ENCODE measurements at places on chromosomes 6 and 20. TPM values are rescaled to one million over a fixed set of nuclear protein-coding genes. Genes with fewer than 3 reads are reported as not detected.

The VIP gene
- 0.79 TPM for total RNA-seq

DNA sequence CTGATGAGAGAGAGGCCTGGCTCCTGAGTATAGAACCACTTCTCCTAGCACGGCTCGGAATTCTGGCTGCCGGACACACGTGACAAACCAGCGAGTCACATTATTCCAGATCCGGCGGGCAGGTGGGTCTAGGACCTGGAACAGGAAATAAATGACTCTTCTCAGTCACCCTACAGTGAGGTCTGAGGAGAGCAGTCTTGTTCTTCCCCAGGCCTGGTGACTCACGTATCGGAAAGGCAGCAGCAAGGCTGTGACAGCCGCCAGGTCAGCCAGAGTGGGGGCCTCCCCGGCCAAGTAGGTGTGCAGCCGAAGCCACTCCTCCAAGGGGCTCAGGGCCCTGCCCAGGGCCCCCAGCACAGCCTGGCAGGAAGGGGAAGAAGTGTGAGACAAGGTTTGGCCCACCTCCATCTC, 2.8 kb downstream of the VARS1 start:
- no peak for DNase-seq

GRCh38 chr6:10478187-10479040, 42.7 kb upstream of the GCNT2 start:
- DNase-seq = no peak

DNA sequence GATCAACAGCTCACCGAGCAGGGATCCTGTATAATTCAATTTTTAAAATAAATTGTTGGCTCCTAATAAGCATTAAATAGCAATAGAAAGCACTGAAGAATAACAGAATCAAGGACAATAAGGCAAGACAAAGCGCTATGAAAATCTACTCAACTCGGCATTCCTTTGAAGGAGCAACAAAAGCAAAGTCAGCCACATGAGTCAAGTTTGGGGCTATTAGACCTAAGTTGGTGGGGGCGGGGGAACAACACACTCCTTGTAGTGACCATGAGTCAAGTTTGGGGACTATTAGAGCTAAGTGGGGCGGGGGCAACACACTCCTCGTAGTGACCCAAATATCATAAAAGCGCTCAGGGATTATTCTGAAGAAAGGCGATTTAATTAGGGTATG, 120.0 kb downstream of the FOXC1 start:
- DNase-seq = no peak

GRCh38 chr20:3821996-3822395, 1.6 kb downstream of the AP5S1 start:
- no peak for DNase-seq

- peak; percentile 81 for DNase-seq
Measured at GRCh38 chr20:53750827-53751619, 157.4 kb upstream of the ZNF217 start.

- DNase-seq = no peak
Measured at GRCh38 chr6:13635948-13636658, 21.0 kb downstream of the NOL7 start.

The SLPI gene
- 52.0 TPM for total RNA-seq

DNA sequence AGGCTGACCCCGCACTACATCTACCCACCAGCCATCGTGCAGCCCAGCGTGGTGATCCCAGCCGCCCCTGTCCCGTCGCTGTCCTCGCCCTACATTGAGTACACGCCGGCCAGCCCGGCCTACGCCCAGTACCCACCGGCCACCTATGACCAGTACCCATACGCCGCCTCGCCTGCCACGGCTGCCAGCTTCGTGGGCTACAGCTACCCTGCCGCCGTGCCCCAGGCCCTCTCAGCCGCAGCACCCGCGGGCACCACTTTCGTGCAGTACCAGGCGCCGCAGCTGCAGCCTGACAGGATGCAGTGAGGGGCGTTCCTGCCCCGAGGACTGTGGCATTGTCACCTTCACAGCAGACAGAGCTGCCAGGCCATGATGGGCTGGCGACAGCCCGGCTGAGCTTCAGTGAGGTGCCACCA, 16.4 kb downstream of the RBM38 start:
- no peak for DNase-seq

DNA sequence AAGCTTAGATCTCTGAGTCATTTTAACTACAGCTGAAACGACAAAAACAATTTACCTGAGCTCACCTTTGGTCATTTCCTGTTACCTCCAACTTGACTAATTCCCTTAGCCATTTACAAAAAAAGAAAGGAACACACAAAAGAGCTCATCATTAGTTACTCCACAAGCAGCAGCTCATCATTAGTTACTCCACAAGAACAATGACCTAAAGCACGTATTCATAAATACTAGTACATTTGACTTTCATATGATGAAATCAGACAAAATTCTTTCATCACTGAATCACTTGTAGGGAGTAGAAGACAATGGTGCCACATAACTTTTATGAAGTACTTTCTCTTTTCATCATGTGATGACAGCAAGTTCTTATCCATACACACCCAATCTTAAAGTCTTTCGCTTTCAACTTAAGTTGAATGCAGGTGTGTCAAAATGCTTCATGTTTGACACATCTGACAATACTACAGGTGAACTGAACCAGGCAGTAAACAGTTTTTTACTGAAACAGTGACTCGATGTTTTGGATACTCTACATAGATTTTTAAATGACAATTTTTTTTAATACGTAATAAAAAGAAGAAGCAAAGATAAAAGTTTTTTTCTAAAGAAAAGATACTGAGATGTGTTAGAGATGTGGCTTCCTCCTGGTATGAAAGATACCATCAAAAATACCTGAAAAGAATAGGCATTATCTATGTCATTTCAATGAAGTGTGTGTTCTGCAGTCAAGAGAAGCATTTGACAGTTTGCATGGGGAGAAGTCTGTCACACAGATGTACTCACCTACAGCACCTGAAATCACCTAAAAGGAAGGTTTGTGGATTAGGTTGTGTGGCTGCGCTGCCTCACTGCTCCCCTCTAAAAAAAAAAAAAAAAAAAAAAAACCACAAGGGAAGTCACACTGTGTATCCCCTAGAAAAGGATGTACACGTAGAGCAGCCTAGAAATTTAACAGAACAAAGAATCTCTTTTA, 109.1 kb downstream of the PRDM1 start:
- DNase-seq = no peak

DNA sequence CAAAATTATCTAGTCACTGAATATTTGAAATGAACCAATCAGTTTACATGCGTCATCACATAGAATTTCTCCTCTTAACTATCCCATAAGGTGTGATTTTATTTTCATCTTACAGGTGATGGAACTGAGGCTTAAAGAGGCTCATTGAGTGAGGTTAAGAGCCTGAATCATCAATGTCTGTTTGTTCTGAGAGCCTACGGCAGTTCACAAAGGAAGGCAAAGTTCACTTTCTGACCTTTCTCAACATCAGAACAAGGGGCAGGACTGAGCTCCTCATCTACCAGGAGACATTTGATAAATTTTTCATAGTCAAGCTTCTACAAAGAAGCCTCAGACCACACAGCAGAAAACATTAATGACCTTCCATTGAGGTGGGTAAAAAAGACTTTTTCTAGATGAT, 54.9 kb upstream of the OLIG3 start:
- DNase-seq = no peak

DNA sequence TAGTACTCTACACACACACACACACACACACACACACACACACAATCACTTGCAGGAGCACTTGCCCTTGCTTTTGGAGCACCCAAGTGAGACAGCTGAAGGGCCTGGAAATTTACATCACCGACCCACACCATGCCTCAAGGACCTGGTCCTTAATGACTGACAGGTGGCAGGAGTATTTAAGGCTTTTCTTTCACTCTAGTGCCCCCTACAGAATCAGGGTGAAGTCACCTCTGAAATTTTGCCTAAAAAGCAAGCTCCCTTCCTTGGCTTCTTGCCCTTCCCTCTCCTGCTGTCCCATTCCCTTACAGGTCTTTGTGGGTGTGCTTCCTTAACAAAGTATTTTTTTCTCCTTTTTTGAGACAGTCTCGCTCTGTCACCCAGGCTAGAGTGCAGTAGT, 353.5 kb upstream of the IRAK1BP1 start:
- no peak for DNase-seq

DNA sequence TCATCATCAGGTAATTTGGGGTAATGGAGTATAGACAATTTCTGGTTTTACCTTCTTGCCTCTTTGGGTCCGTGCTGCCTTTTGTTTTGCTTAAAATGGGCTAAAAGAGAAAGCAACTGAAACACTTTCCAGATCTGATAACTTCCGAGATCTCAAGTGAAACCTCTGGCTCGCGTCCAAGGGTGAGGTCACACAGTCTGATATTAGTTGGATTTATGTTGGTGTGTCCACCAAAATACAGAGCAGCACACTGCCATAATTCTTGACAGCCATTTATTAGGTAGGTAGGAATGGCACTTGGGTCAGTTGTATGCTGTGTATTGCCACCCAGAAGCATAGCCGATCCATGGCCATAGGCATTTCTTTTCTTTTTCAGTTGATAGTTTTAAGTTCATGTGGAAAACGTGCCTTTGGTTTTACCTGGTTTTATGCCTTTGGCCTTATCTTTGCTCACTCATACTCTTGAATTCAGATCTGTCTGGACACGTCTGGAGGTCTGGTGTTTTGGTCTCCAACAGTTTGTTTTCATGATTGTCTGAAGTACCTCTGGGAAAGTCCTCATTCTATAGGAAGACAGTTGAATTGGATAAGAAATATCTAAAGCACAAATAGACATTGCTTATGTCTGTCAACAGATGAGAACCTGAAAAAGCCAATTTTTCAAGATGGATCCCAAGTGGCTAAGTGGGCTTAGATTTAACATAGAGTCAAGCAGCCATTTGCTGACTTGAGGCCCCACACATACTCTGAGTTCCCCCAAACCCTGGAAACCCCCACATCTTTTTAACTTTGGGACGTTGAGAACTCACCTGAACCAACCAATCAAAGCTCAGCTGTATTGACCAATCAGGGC, 320.8 kb downstream of the SOX4 start:
- DNase-seq = no peak

- DNase-seq = no peak
Measured at GRCh38 chr6:28794175-28795002, 129.4 kb downstream of the TRIM27 start.

The TUBB gene
- total RNA-seq = 296 TPM

GRCh38 chr20:4493386-4493785, 228.3 kb upstream of the PRND start:
- no peak for DNase-seq

DNA sequence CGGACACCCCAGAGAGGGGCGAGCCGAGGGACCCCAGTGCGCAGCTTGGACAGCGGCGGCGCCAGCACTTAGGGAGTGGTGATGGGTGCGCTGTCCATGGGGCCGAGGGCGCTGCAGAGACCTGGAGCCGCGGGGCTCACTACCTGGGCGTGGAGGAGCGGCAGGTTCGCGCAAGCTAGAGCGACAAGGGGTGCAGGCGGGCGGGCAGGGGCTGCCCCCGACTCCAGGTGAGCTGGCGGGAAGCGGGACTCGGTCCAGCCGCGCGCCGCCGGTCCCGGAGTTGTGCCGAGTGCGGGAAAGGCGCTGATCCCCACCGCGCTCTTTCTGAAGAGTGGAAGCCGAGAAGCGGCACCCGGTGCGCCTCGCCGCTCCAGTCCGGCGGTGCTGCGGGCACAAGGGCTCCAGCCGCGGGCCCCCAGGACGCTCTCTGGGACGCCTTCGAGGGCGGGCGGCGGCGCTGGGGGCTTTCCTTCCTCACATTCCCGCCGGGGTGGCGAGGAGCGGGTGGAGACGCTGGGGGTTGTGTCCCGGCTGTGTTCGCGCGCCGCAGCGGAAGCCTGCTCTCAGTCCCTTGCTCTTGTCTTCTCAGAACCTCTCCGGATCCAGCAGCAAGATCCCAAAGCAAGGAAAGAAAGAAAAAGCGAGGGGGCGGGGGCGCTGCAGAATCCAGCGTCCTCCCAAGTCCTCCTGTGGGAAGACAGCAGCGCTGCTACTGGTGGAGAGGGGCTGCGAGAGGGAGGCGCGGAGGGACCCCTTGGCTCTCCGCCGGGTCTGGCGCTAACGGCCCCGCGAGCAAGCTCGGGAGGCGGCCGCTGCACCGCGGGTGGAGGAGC, at the start of gene B3GAT2:
B3GAT2 (minus strand) TSS at position 610 of the 833 bp plus-strand sequence. CDS start 631 bp downstream, outside the sequence.
- DNase-seq = no peak

DNA sequence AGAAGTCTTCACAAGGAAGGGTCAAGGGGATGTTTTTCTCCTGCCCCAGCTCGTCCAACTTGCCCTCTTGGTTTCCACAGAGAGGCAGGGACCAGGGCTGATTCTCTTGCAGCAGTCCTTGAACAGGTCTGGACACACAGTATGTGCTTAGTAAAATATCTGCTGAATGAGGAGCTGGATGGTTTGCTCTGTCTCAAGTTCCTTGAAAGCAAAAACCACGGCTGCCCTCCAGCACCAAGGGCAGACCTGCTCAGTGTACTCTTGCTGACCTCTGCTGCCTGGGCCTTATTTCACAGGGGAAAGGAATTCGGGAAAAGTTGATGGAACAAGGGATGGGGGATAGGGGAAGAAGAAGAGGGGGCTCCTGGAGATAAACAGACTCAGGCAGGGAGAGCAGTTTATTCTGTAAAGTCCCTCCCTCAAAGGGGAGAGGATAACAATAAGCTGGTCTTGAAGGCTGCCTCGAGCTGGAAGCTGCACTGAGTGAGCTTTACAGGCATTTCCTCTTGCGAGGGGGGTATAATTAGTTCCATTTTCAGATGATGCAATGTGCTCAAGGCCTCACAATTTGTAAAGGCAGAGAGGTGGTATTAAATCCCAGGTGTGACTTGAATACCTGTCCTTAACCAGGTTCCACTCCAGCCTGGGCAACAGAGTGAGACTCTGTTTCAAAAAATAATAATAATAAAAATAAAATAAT, 10.3 kb downstream of the KCNK5 start:
- no peak for DNase-seq

The LTV1 gene
- 26.5 TPM for total RNA-seq

The PRR18 gene
- 0.20 TPM for total RNA-seq

The HLA-C gene
- 25.7 TPM for total RNA-seq

GRCh38 chr20:10115021-10115420, 80.2 kb downstream of the ANKEF1 start:
- no peak for DNase-seq

- peak; percentile 96 for DNase-seq
Measured at GRCh38 chr6:17032988-17033634, 68.7 kb upstream of the STMND1 start.

GRCh38 chr20:33475381-33476152, 14.3 kb upstream of the CBFA2T2 start:
- no peak for DNase-seq

The TCEA2 gene
- total RNA-seq = 15.1 TPM

DNA sequence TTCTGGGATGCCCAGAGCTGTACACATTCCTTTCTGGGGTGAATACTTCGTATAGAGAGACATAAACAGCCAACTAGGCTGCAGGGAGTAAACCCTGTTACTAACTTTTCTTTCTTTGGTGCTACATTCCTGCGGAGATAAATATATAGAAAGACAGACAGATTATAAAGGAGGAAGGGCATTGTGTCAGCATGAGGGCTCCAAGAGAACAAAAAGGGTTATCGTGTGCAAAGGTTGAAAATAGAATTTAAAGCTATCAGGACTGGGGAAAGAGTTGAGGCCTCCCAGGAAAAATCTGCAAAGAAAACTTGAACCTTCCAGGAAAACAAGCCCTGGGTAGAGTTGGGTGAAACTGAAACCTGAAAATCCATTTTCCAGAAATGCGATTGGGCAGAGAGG, 68.0 kb downstream of the TMEM170B start:
- DNase-seq = no peak

Measured in skin of body (tissue), 3 donors.